ENCODE measurements at places on chromosomes 5 and 9.

- no peak for DNase-seq
Measured at GRCh38 chr9:21454149-21454548, 13.9 kb downstream of the IFNA1 start.

- no peak for DNase-seq
Measured at GRCh38 chr5:179255527-179256327, 89.5 kb downstream of the ADAMTS2 start.

GRCh38 chr9:19975499-19975898 is 186.7 kb upstream of the SLC24A2 start:
- DNase-seq, result no peak

- no peak for DNase-seq
Measured at GRCh38 chr5:18652404-18653215, 1018.4 kb downstream of the TAF11L14 start.

GRCh38 chr9:130973686-130974281 is 34.7 kb upstream of the FIBCD1 start:
- DNase-seq, result no peak

- DNase-seq, result no peak
Measured at GRCh38 chr5:80369521-80369920, 38.3 kb upstream of the ZFYVE16 start.
